ENCODE measurements at places on chromosomes 4 and X.

DNA sequence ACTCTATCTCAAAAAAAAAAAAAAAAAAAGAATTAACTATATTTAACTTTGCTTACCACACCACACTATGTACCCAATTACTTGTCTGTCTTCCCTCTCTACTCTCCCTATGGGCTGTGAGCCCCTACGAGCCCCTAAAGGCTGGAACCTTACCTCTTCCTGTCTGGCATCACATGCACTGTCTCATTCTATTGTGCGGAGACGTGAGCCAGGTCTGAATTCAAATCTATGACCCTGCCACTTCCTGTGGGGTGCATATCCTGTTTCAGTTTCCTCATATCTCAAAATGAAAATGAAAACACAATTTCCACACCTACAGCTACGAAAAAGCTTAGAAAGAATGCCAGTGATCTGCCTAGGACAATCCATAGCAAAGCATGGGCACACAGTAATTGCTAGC is 42.9 kb upstream of the HS3ST1 start:
- DNase-seq: peak; percentile 75

- DNase-seq: no peak
These were observed 111.7 kb downstream of the FRMPD4 start for GRCh38 chrX:12249997-12250396.

DNA sequence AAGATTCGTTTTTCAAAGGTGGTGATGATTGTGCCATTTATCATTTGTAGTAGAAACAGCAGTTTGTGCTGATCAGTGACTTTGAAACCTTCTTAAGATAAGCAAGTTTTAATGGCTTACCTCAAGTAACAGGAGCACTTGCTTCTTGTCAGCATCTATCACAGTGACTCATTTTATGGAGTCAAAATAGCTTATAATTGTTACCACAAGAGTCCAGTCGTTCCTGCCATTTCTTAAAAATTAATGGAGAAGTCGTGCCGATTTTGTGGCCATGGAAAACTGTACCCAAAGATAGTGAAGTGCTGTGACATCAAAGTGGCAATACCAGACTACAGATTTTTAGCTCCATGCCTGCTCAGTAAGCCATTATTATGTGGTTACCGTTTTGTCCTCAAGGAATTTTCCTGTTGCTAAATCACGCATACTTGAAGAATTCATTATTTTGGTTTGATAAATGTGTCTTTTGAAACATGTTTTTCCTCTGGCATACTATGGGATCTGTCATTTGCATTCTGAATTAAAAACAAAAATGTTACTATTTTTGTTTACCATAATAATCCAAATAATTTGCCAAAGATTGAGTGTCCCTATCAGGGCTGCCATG is 129.9 kb downstream of the CBR4 start:
- no peak for DNase-seq

- DNase-seq: no peak
These were observed 81.3 kb upstream of the TMEM33 start for GRCh38 chr4:41853973-41854372.

DNA sequence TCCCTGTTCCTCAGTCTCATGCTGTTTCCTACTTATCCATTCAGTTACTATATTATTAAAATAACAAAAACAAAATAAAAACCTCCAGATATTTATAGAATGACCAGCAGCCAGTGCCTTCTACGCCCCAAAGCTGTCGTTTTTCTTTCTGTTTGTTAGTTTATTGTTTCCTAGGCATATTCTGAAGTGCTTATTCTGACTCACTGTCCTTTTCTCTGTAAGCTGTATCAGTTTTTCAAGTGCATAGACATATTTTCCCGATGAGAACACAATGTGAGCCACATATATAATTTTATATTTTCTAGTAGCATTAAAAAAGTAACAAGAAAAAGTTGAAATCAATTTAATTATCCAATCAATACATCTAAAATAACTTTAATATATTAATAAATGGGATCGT is 2158.6 kb upstream of the TENM3 start:
- DNase-seq: no peak

- DNase-seq: no peak
These were observed 36.7 kb downstream of the IL13RA1 start for GRCh38 chrX:118764122-118764521.

DNA sequence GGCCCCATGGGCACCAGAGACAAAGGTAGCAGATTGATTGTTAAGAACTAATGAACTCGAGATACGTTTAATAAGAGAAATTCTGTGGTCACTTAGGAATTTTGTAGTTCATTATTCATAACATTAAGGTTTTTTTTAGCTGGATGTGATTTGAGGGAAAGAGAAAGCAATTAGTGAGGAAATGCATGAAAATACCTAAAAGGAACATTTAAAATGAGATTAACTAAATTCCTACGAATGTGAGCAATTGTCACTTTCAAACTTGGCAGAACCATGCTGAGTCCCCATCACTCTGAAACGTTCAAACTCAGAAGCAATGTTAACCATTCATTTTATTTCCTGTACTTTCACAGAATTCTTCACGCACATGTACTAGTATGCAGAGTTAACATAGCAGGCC is 5.9 kb downstream of the PRMT9 start:
- DNase-seq: no peak

- no peak for DNase-seq
These were observed 124.9 kb downstream of the RTL3 start for GRCh38 chrX:78534221-78534620.

Measured in naive B cell (primary cell).